ENCODE measurements at places on chromosomes 16 and 17.

- peak; percentile 40 for DNase-seq
Measured at GRCh38 chr17:44522883-44523671, 19.9 kb upstream of the GPATCH8 start.

DNA sequence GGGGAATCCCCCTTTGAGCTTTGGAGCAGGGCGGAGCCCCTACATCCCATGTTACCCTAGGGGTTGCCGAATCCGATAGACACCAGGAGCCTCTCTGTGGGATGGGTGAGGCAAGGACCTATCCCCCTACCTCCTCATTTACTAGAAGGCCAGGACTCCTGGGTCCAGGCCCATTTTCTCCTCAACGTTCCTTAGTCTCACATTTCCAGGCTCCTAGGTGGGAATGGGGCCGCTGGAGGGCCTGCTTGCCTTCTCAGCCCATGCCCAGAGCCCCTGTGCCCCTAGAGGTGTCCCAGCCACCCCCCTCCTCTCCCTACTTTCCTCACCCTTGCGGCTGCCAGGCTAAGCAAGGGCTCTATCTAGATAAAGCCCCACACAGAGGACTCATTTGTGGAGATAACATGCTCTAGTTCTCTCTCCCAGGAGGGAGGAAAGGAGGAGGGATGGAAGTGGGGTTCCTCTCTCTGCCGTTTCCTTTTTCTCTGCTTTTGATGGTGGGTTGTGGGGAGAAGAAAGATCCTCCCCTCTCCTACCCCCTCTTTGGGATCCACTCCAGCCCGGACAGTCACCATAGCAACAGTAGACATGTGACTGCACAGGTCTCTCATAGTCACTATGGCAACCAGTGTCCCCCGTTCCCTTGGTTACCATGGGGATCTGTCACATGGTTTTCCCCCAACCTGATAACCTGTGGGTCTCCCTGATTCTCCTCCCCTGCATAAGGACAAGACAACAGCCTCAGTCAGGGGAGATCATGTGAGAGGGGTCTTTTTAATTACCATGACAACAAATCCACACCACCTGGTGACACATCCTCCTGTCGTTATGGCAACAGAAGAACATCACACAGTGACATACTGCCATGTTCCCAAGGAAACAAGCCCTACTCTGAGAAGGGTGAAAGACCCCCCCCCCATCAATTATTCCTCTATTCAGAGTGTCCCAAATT is 5.2 kb downstream of the CACNA1G start:
- DNase-seq, result peak; percentile 54

- DNase-seq, result no peak
Measured at GRCh38 chr16:27762441-27762840, 212.5 kb downstream of the KATNIP start.

DNA sequence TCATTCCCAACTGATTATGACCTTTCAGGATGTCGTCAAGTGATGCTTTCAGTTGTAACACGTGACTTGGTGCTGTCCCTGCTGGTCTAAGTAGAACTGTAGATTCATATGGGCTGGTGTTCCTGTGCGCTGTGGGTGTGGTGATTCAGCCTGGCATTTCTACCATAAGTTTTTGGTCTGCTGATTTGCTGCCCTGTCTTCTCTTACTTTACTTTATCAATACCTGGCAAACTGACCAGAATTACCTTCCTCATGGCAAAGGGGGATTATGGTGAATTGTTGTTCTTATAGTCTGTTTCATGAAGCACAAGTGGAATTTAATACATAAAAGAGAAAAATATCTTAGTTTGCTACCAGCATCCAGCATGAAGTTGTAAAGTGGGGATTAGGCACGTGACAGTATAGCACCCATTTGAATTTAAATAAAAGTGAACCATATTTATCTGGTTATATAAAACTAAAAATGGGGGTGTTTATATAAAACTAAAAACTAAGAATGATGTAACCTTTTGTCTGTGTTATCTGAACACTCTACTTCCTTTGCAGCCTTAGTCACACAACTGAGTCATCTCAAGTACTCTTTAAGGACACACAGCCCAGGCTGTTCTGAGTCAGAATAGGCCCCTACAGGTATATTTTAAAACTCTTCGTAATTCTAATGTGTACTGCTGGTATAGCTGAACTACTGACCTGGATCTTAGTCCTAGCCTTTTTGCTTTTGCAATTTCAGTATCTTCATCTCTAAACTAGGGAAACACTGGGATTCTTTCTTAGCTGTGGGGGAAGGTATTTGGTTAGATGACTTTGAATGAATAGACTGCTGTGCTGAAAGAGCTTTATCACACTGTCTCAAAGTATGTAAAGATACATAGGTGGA is 28.3 kb downstream of the TTC19 start:
- DNase-seq, result peak; percentile 38

DNA sequence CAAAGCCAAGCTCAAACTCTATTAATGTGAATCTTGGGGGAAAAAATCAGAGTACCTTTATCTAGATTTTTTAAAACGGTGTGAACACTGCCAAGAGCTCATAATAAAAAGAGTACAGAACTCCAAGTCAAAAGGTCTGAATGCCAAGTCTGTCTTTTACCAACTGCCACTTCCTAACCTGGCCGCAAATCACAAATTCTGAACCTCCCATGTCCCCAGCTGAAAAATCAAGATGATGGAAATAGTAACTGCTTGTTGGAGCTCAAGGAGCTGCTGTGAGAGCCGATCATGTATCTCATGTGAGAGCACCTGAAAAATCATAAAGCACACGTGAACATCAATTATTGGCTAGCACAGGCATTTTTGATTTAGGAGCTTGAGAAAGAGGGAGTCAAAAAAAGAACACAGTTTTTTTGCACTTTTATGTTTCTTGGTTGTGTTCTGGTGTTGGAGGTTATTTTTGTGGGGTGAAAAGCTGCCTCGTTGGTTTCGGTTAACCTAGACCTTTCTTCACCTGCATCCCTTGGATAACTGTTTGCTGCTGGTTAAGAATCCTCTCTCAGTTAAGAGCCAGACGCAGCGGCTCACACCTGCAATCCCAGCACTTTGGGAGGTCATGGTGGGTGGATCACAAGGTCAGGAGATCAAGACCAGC is 50.5 kb downstream of the GAS7 start:
- DNase-seq, result no peak
